ENCODE measurements at places on chromosomes 6 and 20. TPM values are rescaled to one million over a fixed set of nuclear protein-coding genes. Genes with fewer than 3 reads are reported as not detected.

The CBLN4 gene
- not detected for total RNA-seq

The POPDC3 gene
- 1.3 TPM for total RNA-seq

The CST11 gene
- not detected for total RNA-seq

The LAMA4 gene
- 307 TPM for total RNA-seq

The CCN2 gene
- total RNA-seq, result 425 TPM

The BFSP1 gene
- total RNA-seq, result 2.9 TPM

The PLCB4 gene
- total RNA-seq, result 1.6 TPM

The HTR1E gene
- total RNA-seq, result not detected

The OLIG3 gene
- not detected for total RNA-seq

The MROH8 gene
- 0.65 TPM for total RNA-seq

The HLA-DOA gene
- total RNA-seq, result not detected

The CRYBG1 gene
- 67.9 TPM for total RNA-seq

The HLA-DQA1 gene
- not detected for total RNA-seq

The RSPH4A gene
- under 0.01 TPM for total RNA-seq

The MLN gene
- not detected for total RNA-seq

The LSM14B gene
- total RNA-seq, result 28.3 TPM

The CCDC170 gene
- total RNA-seq, result 0.15 TPM

The MEI4 gene
- not detected for total RNA-seq

The COL21A1 gene
- 1.8 TPM for total RNA-seq

The NKAIN4 gene
- total RNA-seq, result not detected

The RIPOR2 gene
- total RNA-seq, result 0.46 TPM

The WFDC12 gene
- total RNA-seq, result not detected

The RAMACL gene
- total RNA-seq, result 2.4 TPM

The ZNF322 gene
- total RNA-seq, result 12.3 TPM

The ESF1 gene
- total RNA-seq, result 18.8 TPM

The BPIFB1 gene
- total RNA-seq, result not detected

The FOXQ1 gene
- not detected for total RNA-seq

The METTL24 gene
- total RNA-seq, result not detected

The FABP7 gene
- not detected for total RNA-seq

The MEP1A gene
- not detected for total RNA-seq

The CTAGE9 gene
- not detected for total RNA-seq

The MMP24 gene
- 0.32 TPM for total RNA-seq

The SEL1L2 gene
- total RNA-seq, result not detected

The TRIM31 gene
- not detected for total RNA-seq

The RHAG gene
- not detected for total RNA-seq

The THBD gene
- 32.7 TPM for total RNA-seq

The SCUBE3 gene
- total RNA-seq, result 0.30 TPM

The CST4 gene
- total RNA-seq, result not detected

The CRIP3 gene
- total RNA-seq, result not detected

The CCN6 gene
- total RNA-seq, result not detected

The MYLK4 gene
- 0.32 TPM for total RNA-seq

The ANGPT4 gene
- total RNA-seq, result not detected

The TOX2 gene
- total RNA-seq, result 1.7 TPM

The THEMIS gene
- not detected for total RNA-seq

The LIN28B gene
- under 0.01 TPM for total RNA-seq

The EGFL8 gene
- total RNA-seq, result 1.4 TPM

The BEND6 gene
- 0.97 TPM for total RNA-seq

The LYRM4 gene
- total RNA-seq, result 17.8 TPM

The PSORS1C2 gene
- not detected for total RNA-seq

The OR2B2 gene
- not detected for total RNA-seq

The LPA gene
- not detected for total RNA-seq
